Left hindlimb (tissue), 1 donor: ENCODE measurements at places on chromosomes 5 and 9.

DNA sequence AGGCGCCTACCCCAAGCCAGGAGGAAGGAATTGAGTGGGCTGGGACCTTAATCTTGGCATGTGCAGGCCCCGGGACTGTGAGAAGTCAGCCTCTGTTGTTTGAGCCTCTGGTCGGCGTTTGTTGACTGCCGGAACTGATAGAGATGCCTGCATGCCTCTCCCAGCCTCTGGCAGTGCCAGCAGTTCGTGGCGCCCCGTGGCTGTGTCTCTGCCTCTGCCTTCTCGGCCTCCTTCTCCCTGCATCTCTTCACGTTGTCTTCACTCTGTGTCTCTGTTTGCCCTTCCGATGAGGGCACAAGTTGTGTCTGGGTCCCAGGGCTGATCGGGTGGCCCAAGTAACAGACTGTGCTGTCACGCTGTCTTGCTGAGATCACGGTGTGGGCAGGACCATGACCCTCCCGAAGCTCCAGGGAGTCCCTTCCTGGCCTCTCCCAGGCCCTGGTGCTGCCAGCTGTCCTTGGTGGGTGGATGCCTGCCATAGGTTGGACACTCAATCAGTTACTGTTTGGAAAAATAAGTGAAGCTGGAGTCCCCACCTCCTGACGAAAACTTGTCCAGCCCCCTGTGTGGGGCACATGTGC lies 133.5 kb upstream of the LPCAT1 start:
- no peak for DNase-seq

DNA sequence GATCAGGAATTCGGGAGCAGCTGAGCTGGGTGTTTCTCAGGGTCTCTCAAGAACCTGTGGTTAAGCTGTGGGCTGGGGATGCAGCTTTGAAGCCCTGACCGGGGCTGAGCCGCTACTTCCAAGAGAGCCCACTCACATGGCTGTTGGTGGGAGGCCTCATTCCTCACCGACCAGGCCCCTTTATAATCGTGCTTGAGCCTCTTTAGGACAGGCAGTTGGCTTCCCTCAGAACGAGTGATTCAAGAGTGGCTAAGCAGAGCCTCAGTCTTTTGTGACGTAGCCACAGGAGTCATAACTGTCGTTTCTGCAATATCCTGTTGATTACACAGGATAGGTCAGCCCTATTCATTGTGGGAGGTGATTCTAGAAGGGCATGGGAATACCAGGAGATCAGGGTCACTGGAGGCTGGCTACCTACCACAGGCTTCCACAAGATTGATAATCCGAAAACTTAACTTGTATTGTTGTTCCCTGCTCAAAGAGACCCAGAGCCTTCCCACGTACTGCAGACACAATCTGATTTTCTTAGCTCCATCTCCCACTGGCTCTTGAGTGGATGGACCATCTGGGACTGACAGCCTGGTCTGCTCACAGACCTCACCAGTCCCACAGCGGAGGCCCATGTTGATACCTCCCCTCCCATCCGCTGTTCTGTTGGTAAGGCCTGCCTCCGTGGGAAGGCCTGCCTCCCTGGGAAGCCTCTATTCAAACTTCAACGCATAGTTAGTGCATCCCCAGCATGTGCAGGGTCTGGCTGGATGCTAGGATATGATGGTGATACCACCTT lies 3.0 kb upstream of the ERGIC1 start:
- DNase-seq = no peak

DNA sequence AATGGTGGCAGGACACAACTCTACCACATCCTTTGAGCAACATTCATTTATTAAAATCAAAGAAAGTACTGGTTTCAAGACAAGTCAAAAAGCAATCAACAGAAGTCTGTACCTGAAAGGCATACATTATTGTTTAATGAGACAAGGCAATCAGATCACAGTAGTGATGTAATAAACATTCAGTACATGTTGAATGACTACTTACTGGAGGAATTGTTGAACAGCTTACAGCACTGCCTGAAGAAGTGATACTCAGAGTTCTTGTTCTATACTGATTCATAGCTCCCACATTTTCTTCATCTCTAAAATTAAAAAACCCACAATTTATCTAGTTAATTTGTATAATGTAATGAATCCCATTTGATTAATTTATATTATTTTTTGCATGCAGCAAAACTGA lies 18.2 kb downstream of the RIOK2 start:
- DNase-seq = no peak

- no peak for DNase-seq
Observed at GRCh38 chr5:98569288-98569687, 204.2 kb upstream of the RGMB start.

DNA sequence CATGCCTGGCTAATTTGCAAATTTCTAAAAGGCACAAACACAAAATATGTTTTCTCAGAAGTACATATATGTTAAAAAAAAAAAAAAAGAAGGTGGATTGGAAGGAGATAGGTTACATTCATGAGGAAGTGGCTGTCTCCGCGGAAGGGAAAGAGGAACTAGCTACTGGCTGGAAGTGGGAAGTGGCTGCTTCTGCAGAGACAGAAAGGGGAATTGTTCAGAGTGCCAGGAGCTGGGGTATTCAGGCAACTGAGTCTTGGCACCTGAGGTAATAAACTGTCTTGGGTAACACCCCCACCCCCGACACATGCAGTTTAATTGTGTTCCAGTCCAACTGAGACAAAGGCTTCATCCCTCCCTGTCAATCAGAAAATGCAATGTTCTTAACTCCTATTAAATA lies 45.6 kb downstream of the S1PR3 start:
- no peak for DNase-seq

GRCh38 chr5:41863871-41864486 lies 6.2 kb downstream of the OXCT1 start:
- DNase-seq = no peak

DNA sequence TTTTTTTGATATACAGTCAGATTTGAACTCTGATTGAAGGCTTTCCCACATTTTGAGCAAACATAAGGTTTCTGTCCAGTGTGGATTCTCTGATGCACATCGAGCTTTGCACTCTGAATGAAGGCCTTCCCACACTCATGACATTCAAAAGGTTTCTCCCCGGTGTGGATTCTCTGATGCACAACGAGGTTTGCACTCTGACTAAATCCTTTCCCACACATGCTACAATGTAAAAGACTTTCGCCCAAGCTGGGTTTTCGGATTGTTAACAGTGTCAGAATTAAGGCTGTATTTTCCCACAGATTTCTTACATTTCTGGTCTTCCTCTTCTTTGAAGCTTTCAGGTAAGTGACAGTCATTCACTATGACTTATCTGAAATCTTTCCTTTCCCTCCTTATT lies 44.3 kb downstream of the GHR start:
- DNase-seq = no peak

- DNase-seq = no peak
Observed at GRCh38 chr5:149079883-149080282, 17.0 kb upstream of the SH3TC2 start.

GRCh38 chr9:112000743-112001142 lies 104.1 kb downstream of the UGCG start:
- no peak for DNase-seq

DNA sequence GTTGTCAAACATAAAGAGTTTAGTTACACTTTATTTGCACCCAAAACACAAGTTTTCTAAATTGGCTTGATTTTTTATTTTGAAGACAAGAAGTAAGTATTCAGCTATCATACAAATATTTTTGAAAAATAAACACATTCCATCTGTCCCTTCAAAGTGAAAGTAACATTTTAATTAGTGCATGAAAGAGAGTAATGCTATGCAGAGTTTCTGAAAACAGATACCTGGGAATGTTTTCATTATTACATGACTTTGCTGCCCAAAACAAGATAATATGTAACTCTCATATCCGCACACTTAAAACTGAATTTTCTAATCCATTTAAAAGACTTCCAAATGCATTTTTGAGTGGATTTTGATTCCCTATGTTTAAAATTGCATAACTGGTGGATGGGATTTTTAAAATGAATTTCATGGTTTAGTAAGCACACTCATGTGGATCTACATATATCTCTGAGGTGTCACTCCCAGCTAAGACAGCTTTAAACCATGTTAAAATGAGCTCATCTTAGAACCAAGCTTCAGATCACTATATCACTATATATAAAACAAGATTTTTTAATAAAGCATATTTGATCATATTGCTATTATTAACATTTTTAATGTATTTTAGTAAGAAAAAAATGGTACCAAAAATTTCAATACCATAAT lies 127.5 kb downstream of the ATPSCKMT start:
- no peak for DNase-seq

GRCh38 chr5:150122158-150122510 lies 33.5 kb downstream of the PDGFRB start:
- no peak for DNase-seq
